Muscle of leg (tissue), 16 donors: ENCODE measurements at places on chromosomes 11 and 22. TPM values are rescaled to one million over a fixed set of nuclear protein-coding genes. Genes with fewer than 3 reads are reported as not detected.

The LRRC75B gene
- total RNA-seq: 9.8 TPM

The PHF5A gene
- 43.0 TPM for total RNA-seq

The CCDC73 gene
- not detected for total RNA-seq

The OR2AG2 gene
- 0.04 TPM for total RNA-seq

The CADM1 gene
- total RNA-seq: 37.1 TPM

The MMP11 gene
- 8.9 TPM for total RNA-seq

The LMNTD2 gene
- 0.22 TPM for total RNA-seq

The C11orf52 gene
- total RNA-seq: 0.93 TPM

The MUC2 gene
- not detected for total RNA-seq

The LDHAL6A gene
- total RNA-seq: not detected

The OR4D5 gene
- 0.04 TPM for total RNA-seq

The CD248 gene
- total RNA-seq: 24.5 TPM

The SYCE3 gene
- not detected for total RNA-seq

The JAM3 gene
- total RNA-seq: 94.6 TPM

The PLAAT5 gene
- 2.1 TPM for total RNA-seq

The ISX gene
- not detected for total RNA-seq

The FREY1 gene
- 0.35 TPM for total RNA-seq

The IGF2 gene
- 1,262 TPM for total RNA-seq

The DNAJB7 gene
- not detected for total RNA-seq

The SLC17A6 gene
- not detected for total RNA-seq

The TTLL1 gene
- total RNA-seq: 11.4 TPM

The SLC1A2 gene
- total RNA-seq: 1.6 TPM

The MYOD1 gene
- 47.3 TPM for total RNA-seq

The C22orf23 gene
- 0.18 TPM for total RNA-seq

The ART1 gene
- total RNA-seq: 5.7 TPM

The MPPED1 gene
- total RNA-seq: 0.89 TPM

The MAPK1 gene
- total RNA-seq: 92.8 TPM

The TRPT1 gene
- total RNA-seq: 70.7 TPM

The IL18 gene
- total RNA-seq: 0.31 TPM

The LRRC4C gene
- total RNA-seq: 2.3 TPM

The OVOL1 gene
- total RNA-seq: not detected

The BID gene
- total RNA-seq: 16.0 TPM
